A549 treated with DMSO at 1 μM for 4 hours (cell line): ENCODE measurements at places on chromosomes 7 and 10. TPM values are rescaled to one million over a fixed set of nuclear protein-coding genes. Genes with fewer than 3 reads are reported as not detected.

HSPA14 gene
- total RNA-seq = 43.5 to 53.5 TPM (median 49.2 TPM) in 5 replicates

CALML3 gene
- not detected in 5 replicates for total RNA-seq

DMBT1 gene
- total RNA-seq = 0.03 to 0.06 TPM (median 0.04 TPM) in 4 of 5 replicates, not detected in the other

GDF10 gene
- 0.06 to 0.15 TPM (median 0.12 TPM) in 5 replicates for total RNA-seq

ZNF804B gene
- total RNA-seq = not detected in 5 replicates

SPDYE2 gene
- 0.05 TPM in 1 of 5 replicates, not detected in the others for total RNA-seq

GSTO2 gene
- 1.7 to 3.5 TPM (median 2.5 TPM) in 5 replicates for total RNA-seq

TAS2R3 gene
- 0.07 TPM in 1 of 5 replicates, not detected in the others for total RNA-seq

C10orf53 gene
- total RNA-seq = not detected in 5 replicates

TMEM270 gene
- 0.19 to 0.23 TPM in 2 of 5 replicates, not detected in the others for total RNA-seq

SLC13A4 gene
- total RNA-seq = not detected in 5 replicates

NANOS1 gene
- 2.4 to 3.1 TPM (median 2.8 TPM) in 5 replicates for total RNA-seq

STK32C gene
- 32.3 to 49.8 TPM (median 45.5 TPM) in 5 replicates for total RNA-seq

TYW1 gene
- 13.7 to 18.6 TPM (median 16.7 TPM) in 5 replicates for total RNA-seq

CPA2 gene
- total RNA-seq = 0.11 to 0.44 TPM in 2 of 5 replicates, not detected in the others

SEMA3E gene
- total RNA-seq = 2.2 to 3.9 TPM (median 3.1 TPM) in 5 replicates

TNKS2 gene
- total RNA-seq = 17.8 to 26.7 TPM (median 23.1 TPM) in 5 replicates

CREB5 gene
- total RNA-seq = 4.3 to 5.2 TPM (median 4.9 TPM) in 5 replicates

SLC26A3 gene
- not detected in 5 replicates for total RNA-seq

ACTL6B gene
- not detected in 5 replicates for total RNA-seq

GDF2 gene
- total RNA-seq = not detected in 5 replicates

DDIT4 gene
- total RNA-seq = 135 to 169 TPM (median 156 TPM) in 5 replicates

ATOH7 gene
- total RNA-seq = 0.19 to 0.44 TPM (median 0.26 TPM) in 5 replicates

CH25H gene
- total RNA-seq = 0.06 to 0.07 TPM in 2 of 5 replicates, not detected in the others

RADIL gene
- total RNA-seq = 1.3 to 2.4 TPM (median 1.6 TPM) in 5 replicates

LRRC18 gene
- not detected in 5 replicates for total RNA-seq

H2BK1 gene
- total RNA-seq = not detected in 5 replicates

PLXDC2 gene
- 0.06 TPM in 2 of 5 replicates, not detected in the others for total RNA-seq

THSD7A gene
- total RNA-seq = 1.7 to 3.2 TPM (median 2.8 TPM) in 5 replicates

ADCK2 gene
- 14.3 to 19.5 TPM (median 18.0 TPM) in 5 replicates for total RNA-seq

MNX1 gene
- 3.8 to 6.1 TPM (median 5.5 TPM) in 5 replicates for total RNA-seq

NXPH1 gene
- not detected in 5 replicates for total RNA-seq

DIP2C gene
- 6.4 to 9.2 TPM (median 8.2 TPM) in 5 replicates for total RNA-seq

C10orf90 gene
- 2.4 to 3.6 TPM (median 2.7 TPM) in 5 replicates for total RNA-seq

CALHM2 gene
- 4.7 to 6.1 TPM (median 5.3 TPM) in 5 replicates for total RNA-seq

CYP26A1 gene
- 2.5 to 3.8 TPM (median 3.0 TPM) in 5 replicates for total RNA-seq

JCAD gene
- total RNA-seq = 8.8 to 9.8 TPM (median 9.1 TPM) in 5 replicates

SMC3 gene
- 44.0 to 61.3 TPM (median 55.4 TPM) in 5 replicates for total RNA-seq

ZNF736 gene
- 0.01 to 0.10 TPM (median 0.02 TPM) in 4 of 5 replicates, not detected in the other for total RNA-seq

DBNL gene
- 65.7 to 74.1 TPM (median 66.9 TPM) in 5 replicates for total RNA-seq

PGAM1 gene
- total RNA-seq = 583 to 640 TPM (median 631 TPM) in 5 replicates

SPAM1 gene
- not detected in 5 replicates for total RNA-seq
